Brain pericyte (primary cell): ENCODE measurements at places on chromosomes 7 and 10.
A peak's percentile ranks its signal among the peaks of the same experiment; 100 is the strongest.

DNA sequence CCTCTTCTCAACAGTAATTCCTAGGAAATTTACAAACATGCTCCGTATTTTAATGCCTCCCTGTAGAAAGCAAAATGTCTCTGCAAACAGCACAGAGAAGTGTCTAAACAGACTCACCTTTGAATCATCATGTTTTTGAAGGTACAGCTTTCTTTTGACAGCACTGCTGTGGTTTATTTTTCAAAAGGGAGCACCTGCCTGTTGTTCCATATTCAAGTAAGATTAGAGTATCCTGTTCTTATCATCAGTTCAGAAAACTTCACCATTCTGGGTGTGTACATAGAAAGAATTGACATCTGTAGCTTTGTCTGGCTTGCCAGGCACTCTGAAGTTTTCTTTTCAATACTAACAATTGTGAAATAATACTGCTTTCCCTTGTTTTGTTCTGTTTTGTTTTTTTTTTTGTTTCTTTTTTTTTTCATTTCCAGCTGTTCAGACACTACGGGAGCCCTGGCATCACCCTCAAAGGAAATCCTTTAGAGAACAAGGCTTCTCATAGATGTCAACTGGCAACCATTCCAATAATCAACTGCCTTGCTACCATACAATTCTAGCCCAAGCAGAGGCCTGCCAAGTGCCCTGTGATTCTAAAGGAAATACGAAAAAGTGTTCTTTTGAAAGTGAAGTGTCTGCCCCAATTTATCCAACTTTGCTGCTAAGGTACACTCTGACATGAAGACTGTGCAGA, 275.9 kb downstream of the PRPF18 start:
- no peak for DNase-seq

DNA sequence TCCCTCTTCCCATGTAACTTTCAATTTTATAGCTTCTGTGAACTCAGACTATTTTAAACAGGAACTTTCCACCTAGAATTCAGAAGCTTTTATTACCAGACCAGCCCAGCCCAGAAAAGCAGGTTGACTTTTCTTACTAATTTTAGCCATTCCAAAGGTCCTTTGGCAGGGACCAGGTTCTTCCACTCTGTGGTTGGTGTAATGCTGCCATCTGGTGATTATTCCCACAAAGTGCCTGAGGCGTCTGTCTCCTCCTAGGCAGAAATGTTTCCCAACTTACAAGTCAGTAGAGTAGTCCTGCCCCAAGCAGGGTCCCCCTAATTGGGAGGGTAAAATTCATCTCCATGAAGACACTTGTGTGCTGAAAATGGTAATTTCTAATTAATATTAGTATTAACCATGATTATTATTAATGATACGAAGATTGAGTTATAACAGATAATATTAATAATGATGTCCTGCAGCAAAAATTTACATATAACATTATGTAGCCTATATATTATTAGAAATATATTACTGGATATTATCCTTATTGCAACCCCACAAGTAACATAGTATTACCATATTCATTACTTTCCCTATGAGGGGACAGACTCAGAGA, 53.0 kb upstream of the PPP1R17 start:
- no peak for DNase-seq

DNA sequence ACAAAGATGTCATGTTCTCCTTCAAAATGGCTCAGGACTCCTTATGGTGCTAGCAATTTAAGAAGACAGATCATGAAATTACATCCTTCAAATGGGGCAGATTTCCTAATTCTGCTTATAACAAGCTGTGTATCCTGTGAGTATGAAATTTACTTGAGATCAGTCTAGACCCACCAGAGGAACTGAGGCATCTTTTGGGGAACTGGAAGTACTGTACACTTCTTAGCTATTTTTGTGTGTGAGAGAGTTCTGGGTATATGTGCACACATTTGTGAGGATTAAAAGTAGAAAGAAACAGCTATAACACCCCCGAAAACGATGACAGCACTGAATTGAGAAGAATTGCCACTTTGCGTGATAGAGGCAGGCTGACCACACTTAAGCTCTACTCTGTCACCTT, 187.0 kb upstream of the CCDC6 start:
- no peak for DNase-seq

DNA sequence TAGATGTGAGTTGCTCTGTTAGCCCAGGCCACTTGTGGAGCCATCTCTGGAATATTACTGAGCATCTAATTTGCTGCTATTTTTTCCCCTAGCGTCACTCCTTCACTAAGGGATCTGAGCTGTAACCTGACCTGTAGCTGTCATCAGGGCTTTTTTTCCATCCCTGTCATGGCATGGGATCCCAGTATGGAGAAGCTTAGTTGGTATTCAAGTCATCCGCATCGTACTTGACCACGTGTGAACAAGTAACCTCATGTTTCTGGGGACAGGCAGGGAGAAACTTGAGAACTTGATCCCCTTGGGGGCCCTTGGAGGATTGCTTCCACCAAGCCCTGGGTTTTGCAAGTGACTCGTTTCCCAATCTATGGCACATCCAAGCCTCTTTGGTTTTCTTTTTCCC, 474.4 kb upstream of the GALNT17 start:
- no peak for DNase-seq

DNA sequence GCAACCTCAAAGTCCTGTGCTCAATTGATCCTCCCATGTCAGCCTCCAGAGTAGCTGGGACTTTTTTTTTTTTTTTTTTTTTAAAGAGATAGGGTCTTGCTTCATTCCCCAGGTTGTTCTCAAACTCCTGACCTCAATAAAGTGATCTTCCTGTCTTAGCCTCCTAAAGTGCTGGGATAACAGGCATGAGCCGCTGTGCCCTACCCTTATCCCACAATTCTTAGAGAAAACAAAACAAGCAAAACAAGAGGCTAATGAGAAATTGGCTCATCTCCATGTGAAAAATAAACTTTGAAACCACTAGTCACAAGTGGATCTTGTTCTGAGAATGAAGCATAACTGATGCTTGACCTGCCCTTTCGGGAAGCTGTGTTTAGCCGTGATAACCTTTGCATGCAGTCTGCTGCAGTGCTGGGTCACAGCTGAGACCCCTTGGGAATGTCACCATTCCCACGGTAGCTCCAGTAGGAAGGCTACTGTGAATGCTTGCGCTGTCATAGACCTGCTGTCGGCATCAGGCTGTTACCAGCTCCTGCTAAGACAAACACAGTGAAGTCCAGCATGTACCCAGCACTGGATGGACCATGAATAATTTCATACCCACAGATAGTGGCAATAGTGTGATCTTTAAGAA, 290.7 kb upstream of the KIAA1217 start:
- no peak for DNase-seq

- no peak for DNase-seq
Measured at GRCh38 chr10:436911-437665, 252.4 kb downstream of the DIP2C start.

DNA sequence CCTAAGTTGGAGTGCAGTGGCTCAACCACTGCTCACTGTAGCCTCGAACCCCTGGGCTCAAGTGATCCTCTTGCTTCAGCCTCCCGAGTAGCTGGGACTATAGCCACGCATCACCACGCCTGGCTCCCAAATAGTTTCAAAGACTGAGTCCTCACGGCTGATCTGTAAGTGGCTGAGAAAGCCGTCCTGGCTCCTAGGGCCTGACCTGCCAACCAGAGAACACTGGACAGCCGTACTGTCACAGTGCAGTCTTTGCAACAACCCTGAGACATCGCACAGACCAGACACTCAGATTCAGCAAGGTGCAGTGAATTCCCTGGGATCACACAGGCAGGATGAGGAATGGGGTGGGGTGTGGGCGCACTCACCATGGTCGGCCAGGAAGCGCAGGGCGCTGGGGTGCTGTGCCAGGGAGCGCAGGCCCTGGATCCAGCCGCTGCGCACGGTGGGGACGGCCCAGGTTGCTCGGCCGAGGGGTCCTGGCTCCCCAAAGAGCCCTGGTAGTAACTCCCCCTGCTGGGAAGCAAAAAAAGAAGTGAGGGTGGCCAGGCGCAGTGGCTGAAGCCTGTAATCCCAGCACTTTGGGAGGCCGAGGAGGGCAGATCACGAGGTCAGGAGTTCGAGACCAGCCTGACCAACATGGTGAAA, 10.7 kb downstream of the BRAT1 start:
- DNase-seq = no peak

DNA sequence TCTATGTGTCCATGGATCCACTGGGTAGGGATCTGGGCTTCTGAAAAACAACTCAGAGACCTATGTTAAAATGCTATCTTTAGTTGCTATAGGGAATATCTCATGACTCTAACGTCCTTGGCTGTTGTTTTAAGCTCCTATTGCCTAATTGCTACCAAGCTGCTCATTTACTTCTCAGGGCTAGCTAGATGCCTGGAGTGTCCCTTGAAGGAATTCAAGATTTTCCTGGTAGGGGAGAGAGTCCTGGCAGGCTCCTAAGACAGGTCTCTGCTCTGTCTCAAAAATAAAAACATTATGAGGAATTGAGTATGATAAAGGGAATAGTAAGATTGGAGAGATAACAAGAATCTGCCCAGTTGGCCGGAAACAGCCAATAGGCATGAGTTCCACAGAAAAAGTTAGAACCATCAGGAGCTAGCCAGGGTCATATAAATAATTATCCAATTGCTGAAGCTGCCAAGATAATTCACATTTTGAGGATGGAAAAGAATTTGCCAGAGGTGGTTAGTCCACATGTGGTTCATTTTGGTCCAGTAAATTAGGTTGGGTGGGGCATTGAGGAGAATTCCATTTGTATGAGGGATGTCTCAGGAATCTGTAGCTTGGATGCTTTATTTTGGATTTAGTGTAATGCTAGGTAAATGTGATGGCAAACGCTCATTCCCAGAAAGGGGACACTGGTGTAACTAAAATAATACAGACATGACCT, 362.7 kb upstream of the VSTM2A start:
- no peak for DNase-seq

DNA sequence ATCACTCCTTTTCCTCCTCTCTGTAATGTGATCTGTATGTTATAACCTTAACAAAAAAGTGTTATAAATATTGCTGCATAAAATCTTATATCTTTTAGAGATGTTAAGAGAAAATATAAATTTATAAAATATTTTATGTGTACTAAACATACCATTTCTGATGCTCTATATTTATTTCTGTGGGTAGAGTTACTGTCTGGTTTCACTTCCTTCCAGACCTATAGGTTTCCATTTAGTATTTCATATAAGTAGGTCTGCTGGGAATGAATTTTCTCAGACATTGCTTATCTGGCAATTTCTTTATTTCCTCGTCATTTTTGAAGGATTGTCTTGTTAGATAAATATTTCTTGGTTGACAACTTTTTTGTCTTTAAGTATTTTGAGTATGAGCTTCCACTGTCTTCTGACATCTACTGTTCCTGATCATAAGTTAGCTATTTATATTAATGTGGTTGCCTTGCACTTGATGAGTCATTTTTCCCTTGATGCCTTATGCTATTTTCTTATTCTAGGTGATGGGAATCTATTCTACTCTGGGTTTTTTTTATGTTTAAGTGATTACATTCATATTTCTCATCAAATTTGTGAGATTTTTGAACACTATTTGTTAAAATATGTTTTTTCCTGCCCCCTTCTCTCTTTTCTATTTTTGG, 11.2 kb upstream of the THSD7A start:
- DNase-seq = no peak

GRCh38 chr7:91512958-91513357, 248.7 kb downstream of the FZD1 start:
- no peak for DNase-seq

GRCh38 chr10:97572214-97572989, at the start of gene ANKRD2:
ANKRD2 (plus strand) TSS chr10:97572779; CDS start chr10:97572789, 10 bp downstream.
- DNase-seq = no peak

- DNase-seq = no peak
Measured at GRCh38 chr10:88413412-88413811, 169.7 kb downstream of the RNLS start.

GRCh38 chr10:34047389-34047788, 712.9 kb upstream of the NRP1 start:
- DNase-seq = no peak

DNA sequence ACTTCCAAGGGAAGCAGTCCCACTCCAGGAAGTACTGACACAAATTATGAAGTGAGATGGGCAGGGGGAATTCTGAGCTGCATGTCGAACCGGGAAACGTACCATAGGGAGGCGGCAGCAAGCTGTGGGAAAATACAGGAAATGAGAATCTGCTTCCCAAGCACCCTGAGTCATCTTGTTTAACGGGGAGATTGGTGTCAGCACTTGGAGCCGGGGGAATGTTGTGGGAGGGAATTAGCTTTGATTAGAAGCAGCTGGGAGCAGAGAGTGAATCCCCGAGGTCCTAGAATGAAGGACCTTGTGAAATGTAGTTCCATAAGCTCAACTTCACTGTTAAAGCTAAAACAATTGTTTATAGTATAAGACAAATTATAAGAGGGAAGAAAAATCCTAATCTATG, 141.4 kb upstream of the PRKCQ start:
- peak; percentile 86 for DNase-seq

DNA sequence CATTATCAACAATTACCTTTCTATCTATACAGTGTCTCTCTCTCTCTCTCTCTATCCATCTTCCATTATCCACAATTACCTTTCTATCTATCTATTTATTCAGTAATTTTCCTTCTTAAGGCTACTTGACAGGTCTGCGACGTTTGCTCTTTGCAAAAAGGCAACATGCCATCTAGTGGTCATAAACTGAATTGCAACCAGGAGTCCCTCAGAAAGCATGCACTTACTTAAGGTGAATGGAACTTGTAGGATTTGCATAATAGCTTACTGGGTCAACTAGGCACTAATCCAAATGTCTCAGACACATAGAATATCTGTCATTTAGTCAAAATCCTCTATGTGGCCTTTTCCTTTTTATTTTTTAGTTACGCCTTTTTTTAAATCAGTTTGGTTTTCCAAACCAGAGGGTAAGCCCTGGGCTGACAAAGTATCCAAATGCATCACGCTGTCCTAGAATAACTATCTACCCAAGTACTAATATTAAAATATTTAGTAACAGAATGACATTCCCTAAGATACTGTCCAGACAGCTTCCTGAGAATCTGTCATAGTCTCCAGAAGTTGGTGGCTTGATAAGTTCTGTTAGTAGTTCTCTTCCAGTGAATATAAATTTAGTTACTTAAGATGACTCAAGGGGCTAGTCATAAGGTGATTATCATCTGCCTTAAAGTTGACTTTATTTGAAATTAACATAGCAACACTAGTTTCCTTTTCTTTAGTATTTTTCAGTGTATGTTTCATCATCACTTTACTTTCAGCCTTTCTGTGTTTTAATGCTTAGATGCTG, 208.3 kb downstream of the PPP1R3A start:
- DNase-seq = peak; percentile 33

DNA sequence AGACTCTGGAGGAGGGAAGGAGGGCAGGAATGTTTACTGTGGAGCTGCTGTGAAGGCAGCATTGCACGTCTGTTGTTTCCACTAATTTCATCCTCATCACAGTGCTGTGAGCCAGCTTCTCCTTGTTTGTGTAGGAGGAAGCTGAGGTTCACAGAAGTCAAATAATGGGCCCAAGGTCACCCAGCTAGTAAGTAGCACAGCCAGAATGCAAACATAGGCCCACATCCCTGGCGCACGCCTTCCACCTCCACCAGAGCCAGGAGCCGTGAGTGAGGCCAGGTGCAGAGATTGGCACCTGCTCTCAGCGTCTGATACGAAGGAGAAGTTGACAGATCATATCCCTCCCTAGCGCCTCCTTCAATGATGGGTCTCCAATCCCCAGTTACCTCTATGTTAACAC, 93.6 kb downstream of the HTR5A start:
- no peak for DNase-seq

- DNase-seq = no peak
Measured at GRCh38 chr10:126073606-126074005, 177.2 kb downstream of the FANK1 start.
